ENCODE measurements at places on chromosomes 1 and 21.

DNA sequence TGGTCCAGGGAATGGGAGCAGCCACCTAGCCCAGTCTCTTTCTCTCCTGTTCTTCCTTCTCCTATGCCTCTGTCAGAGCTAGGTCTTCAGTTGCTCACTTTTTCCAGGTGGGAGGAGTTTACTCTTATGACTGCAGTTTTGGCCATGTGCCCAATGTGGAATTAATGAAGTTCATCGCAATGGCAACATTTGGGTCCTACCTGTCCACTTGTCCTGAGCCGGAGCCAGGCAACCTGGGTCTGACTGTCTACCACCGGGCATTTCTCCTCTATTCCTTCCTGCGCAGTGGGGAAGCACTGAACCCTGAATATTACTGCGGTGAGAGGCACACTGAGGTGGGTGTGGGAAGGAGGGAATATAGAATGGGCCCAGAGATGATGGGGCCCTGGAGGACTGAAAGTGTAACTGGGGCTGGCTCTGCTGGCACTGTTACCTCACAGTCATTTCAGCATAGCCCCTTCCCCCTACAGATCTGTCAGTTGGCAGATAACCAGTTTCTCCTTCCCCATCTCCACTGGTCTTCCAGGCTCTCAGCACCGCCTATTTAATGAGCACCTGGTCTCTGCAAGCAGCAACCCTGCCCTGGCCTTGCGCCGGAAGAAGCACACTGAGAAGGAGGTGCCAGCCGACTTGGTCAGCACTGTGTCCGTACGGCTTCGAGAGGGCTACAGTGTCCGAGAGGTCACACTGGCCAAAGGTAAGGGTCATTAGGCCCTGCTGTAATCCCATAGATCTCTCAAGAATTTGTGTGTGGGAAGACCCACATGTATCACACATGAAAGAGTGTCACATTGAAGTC, 30.1 kb downstream of the SZT2 start:
- no peak for DNase-seq

GRCh38 chr21:42654179-42654912, 925 bp downstream of the PDE9A start:
- peak; percentile 73 for DNase-seq

- no peak for DNase-seq
These were observed 22.9 kb downstream of the SAMSN1 start for GRCh38 chr21:14523234-14523633.

GRCh38 chr1:61616830-61617229, 108.1 kb downstream of the TM2D1 start:
- DNase-seq = no peak

DNA sequence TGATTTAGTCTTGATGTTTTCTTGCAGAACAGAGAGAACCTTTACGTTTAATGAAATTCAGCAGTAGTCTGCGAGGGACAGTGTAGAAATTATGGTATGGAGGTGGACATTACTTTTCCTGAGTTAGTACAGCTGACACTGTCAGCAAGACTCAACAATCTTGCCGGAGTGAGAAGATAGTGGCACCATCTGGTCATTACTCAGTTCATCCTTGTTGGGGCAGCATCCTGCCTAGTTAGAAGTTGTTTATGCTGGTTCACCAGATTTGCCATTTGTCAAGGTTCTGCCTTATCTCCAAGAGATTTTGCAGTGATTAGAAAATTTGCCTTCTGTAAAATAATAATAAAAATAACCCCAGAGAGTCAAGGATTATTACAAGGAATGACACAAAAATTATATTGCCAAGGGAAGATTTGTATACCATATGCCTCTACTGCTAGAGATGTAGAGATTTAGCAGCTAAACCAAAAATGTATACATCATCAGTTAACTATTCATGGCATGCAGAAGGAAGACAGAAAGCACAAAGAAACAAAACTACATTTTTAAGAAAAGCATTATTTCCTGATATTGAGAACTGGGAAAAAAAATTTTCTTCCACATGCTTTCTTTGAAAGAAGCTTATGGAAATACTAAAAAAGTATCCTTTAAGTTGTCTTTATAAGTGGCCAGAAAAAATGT, 1967.4 kb downstream of the NCAM2 start:
- no peak for DNase-seq

DNA sequence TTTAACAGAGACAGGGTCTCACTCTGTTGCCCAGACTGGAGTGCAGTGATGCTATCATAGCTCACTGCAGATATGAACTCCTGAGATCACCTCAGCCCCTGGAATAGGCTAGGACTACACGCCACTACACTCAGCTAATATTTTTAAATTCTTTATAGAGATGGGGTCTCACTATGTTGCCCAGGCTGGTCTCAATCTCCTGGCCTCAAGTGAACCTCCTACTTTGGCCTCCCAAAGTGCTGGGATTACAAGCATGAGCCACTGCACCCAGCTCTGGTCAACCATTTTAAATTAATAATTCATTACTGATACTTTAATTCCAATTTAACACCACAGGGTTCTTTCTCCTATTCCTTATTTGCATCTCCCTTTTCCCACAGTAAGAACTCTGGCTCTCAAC, 18.5 kb upstream of the EPS15 start:
- DNase-seq = no peak

- no peak for DNase-seq
These were observed at the start of gene CTNNBIP1 for GRCh38 chr1:9910076-9910422. TSS of gene CTNNBIP1 (minus strand) at chr1:9910269. CDS start at chr1:9872064, 38,205 bp downstream.

DNA sequence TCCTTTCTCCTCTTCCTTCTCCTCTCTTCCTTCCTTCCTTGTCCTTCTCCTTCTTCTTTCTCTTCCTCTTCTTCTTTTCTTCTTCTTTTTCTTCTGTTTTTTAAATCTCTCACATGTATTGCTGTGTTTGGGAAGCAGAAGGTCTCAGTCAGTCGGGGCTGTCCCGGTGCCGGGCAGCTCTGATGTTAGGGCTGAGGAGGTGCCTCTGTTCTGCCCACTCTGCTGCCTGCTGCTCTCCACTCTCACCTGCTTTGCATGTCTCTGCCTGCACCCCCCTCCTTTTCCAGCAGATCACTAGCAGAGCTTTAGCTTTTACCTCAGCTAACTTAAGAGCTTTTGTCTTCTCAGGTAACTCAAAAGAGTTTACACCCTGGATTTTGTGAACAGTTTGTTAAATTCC, 276.6 kb downstream of the CHRM3 start:
- DNase-seq = no peak

- DNase-seq = no peak
These were observed 119.5 kb downstream of the PCBP3 start for GRCh38 chr21:45763074-45763473.

DNA sequence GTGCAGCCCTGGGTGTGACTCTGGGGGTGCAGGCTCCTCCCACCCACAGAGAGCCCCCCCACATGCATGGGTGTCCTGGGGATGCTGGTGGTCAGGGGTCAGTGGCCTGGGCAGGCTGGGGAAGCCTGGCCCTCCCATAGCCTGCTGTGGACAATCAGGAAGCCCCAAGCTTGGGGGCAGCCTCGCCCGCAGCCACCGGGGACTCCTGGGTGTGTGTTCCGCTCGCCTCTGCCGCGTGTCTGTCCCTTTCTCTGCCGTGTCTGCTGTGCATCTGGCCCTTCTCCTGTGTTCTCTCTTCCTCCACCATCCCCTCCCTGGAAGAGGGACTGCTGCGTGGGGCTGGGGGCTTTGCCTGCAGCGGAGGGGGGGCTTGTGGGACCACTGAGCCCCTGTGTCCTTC, 22.9 kb downstream of the AGRN start:
- DNase-seq = no peak

GRCh38 chr1:194052514-194053338, 866.3 kb upstream of the B3GALT2 start:
- no peak for DNase-seq

DNA sequence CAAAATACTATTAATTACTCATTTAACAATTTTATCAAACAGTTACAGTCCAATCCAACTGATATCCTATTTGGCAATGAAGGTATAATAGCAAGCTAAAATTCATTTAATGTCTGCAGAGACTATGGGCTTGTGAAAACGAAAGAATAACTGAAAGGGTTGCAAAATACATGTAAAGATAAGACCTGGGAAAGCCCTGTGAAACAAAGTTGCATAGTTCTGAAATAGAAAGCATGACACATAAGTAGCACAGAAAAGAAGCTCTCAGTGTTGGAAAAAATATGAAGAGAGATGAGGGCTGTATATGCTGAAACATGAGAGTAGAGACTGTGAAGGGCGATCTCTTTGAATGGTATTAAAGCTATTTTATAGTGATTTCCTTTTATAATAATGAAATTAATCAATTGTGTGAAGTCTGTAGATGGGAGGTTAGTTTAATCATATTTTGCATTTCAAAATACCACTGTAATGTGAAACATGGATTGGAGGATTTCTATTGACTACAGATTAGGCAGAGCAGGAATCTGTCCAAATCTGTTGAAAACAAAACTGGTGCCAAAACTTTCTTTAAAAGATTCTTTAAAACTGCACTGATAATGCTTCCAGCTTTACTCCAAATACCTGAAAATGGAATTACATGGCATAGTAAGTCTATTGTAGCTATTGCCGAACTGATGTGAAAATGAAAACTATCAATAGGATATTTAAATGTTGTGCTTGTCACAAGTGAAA, 1518.9 kb upstream of the B3GALT2 start:
- no peak for DNase-seq

GRCh38 chr1:184892116-184892515, 82.2 kb downstream of the NIBAN1 start:
- DNase-seq = no peak

GRCh38 chr1:183000167-183000962, 22.9 kb upstream of the LAMC1 start:
- DNase-seq = no peak

DNA sequence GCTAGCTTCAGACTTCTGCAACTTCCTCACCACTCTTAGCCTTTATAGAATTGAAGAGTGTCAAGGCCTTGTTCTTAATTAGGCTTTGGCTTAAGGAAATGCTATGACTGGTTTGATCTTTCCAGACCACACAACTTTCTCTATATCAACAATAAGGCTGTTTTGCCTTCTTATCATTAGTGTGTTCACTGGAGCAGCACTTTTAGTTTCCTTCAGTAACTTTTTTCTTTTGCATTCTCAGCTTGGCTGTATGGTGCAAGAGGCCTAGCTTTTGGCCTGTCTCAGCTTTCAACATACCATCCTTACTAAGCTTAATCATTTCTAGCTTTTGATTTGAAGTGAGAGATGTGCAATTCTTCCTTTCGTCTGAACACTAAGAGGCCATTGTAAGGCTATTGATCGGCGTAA, 8.6 kb downstream of the PRKACB start:
- DNase-seq = no peak

DNA sequence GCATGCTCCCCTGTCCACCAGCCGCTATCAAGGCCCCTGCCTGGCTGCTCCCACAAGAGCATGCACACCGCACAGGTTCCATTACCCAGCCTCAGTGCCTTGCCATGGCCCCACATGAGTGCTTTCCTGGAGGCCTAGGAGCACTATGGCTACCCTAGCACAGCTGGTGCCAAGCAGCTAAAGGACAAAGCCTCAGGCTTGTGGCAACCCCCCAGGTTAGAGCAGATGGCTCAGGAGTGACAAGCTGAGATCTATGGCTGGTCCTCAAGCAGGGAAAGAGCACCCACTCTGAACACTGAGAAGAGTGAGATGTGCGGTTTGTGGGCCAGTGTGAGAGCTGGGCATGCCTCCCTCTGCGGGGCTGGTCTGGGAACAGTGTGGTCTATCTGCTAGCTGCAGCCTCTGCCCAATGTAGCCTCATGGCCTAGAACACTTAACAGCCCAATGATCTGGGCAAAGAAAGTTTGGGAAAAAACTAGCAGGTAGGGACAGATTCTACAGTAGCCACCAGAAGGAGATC, 129.8 kb downstream of the VAV3 start:
- no peak for DNase-seq

DNA sequence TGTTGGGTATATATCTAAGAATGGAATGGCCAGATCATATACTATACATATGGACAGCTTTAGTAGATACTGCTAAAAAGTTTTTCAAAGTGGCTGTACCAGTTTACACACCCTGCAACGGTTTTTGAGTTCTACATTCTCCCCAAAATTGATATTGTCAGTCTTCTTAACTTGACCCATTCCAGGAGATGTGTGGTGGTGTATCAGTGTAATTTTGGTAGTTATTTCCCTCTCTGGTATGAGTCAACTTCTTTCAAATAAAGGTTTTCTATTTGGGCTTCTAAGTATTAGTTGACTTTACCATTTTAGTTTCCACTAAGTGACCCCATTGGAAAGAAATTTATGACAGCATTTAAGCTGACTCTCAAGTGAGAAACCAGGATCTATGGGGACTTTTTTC, 29.2 kb downstream of the INKA2 start:
- no peak for DNase-seq

GRCh38 chr21:33550772-33551660, 8.2 kb downstream of the SON start:
- no peak for DNase-seq

- DNase-seq = no peak
These were observed 40.2 kb downstream of the LGR6 start for GRCh38 chr1:202233804-202234203.
